ENCODE measurements at places on chromosomes 5 and 9.

DNA sequence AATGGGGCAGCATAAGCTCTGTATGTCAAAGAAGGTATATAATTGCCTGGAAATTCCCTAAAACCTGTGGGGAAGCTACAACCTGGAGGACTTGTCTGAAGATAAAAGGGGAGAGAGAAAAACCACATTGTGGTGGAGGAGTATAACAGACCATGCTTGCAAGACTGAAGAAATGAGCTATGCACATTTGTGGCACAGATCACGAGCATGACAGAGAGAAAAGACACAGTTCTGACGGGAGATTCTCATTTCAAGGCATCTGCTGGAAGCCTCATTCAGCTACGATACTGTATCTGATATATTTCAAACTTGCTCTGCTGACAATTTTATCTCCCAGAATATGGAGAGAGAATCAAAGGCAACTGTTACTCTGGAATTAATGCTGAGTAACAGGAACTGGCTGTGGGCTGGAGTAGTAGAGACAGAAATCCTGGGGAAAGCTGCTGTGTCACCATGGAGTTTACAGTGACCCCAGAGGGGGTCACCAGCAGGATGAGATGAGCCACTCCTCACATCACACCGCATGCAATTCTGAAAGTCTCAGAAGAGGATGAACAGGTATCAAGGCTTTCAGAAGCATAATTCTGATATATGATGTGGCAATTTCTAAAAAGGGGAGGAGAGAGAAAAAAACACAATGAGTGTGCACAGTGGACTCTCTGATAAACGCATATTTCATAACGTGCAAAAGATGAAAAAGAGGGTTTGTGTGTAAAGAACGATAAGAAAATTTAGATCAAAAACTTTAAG lies 528.8 kb downstream of the IRX1 start:
- no peak for DNase-seq

DNA sequence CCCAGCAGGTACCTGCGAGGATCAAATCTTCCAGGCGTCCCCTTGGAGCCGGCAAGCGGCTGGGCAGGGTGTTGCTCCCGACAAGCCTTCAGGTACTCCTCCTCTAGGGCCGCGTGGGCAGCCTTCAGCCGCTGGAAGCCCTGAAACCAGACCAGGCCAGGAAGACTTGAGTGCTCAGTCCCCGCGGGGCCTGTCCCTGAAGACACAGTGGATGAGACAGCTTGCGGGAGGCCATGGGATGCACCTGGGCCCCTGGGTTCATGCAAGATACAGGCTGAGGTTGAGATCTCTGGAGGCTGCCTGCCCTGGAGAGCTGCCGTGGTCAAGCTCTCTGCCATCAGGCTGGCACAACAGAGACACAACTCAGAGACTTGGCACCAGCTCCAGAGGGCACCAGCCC lies 25.4 kb downstream of the AKNA start:
- DNase-seq: no peak

GRCh38 chr5:115098041-115098702 lies 71.5 kb downstream of the TRIM36 start:
- DNase-seq: no peak

DNA sequence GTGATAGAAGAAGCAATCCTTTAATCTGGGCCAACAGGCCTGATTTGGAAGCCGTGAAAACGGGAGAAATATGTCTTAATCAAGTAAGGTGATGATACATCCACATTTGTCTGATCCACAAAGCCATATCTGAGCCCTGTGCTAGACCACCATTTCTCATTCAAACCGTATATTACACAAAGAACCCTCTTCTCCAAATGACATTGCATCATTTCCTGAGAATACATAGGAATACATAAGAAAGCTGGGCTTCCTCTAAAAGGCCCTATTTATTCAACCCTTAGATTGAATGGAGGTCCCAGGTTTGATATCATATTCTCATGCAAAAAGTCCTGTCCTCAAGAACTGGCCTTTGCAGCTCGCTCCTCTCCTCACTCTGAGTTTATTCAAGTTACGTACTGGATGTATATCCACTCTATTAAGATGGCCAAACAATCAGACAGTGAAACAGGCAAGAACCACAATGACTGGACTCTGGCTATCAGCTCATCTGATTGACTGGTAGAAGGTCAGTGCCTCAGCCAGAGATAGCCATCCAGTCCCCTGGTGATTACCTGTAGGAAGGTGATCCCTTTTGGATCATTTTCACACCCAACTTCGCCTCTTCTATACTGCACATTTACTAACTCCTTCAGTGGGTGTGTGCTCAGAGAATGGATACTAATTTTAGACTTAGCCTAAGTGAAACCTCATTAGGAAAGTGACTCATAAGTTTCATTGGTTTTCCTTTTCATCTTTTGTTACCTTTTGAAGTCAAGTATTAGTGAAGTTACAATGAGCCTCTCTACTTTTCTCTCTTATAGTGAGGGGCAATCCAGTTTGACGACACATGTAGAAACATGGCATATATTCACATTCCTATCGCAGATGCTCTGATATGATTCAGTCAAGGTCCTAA lies 167.6 kb upstream of the WWC1 start:
- DNase-seq: no peak

DNA sequence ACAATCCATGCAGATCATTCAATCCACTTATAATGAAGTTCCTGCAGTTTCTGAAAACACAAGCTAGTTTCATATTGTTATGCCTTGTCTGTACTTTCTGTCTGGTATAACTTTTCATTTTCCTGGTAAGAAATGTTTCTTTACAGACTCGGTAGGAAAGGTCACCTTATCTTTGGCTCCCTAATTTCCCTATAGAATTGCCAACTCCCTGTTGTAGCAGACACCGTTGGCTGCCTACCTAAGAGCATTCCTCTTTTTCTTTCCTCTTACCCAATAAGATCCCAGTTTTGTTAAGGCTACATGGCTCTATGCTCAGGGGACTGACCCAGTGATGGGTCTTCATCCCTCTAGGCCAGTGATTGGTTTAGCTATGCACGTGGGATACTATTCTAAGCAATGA lies 6.2 kb upstream of the ARHGEF37 start:
- DNase-seq: no peak

GRCh38 chr5:35855187-35855586 lies 1.5 kb upstream of the IL7R start:
- no peak for DNase-seq

- DNase-seq: no peak
Observed at GRCh38 chr9:121220996-121221663, 19.5 kb upstream of the RAB14 start.

DNA sequence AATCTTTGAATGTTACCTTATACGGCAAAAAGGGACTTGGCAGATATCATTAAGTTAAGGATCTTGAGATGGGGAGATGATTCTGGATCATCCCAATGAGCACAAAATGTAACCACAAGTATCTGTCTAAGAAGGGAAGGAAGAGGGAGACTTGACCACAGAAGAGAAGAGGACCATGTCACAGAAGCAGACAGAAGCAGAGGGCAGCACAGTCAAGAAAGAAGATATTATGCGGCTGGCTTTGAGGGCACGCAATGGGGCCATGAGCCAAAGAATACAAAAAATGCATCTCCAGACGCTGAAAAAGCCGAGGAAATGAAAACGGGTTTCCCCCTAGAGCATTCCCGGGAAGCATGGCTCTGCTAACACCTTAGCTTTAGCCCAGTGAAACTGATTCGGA lies 225.3 kb downstream of the NR2F1-AS1 start:
- no peak for DNase-seq

Data from effector memory CD4-positive, alpha-beta T cell (primary cell).